ENCODE measurements at places on chromosomes 16 and 17. TPM values are rescaled to one million over a fixed set of nuclear protein-coding genes. Genes with fewer than 3 reads are reported as not detected.

TRPV3 gene
- total RNA-seq = 0.26 TPM

DNA sequence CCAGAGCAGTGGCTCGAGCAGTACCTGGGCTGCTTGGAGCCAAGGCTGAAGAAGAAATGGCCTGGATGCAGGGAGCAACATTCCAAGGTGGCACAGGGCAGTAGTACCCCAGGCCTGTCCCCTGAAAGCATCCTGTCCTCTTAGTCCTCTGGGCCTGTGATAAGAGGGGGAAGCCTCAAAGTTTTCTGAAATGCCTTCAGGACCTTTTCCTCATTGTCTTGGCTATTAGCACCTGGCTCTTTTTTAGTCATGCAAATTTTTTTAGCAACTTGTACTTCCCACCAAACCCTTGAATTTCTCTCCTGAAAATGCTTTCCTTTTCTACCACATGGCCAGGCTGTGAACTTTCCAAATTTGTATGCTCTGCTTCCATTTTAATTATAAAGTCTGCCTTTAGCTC lies 148.9 kb downstream of the HS3ST2 start:
- H3K4me1 ChIP-seq = no peaks in the 10 kb centered on the region
- H3K4me3 ChIP-seq = no peak overlapping the region
- no peak for DNase-seq
- peaks cover 4% of the 10 kb centered on the region for H3K27me3 ChIP-seq
- no peaks in the 10 kb centered on the region for H3K36me3 ChIP-seq

DNA sequence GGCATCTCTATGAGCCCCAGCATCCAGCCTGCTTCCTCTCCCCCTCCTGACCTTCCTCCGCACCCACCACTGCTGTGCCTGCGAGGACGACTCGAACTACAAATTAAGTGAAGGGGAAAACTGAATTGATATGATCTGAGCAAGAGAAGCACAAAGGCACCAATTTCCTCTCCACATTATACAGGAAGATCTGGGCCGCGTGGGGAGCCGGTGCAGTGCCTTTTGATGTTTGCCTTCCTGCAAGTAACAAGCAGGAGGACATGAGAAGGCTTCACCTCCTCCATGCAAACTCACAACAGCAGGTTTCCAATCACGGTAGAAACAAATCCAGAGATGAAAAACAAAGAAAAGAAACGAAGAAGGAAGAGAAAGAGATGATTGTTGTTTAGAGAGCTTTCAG lies 57.8 kb upstream of the MMP2 start:
- DNase-seq = no peak
- no peaks in the 10 kb centered on the region for H3K4me1 ChIP-seq
- H3K27me3 ChIP-seq = peaks cover 6% of the 10 kb centered on the region
- H3K27ac ChIP-seq = no peak overlapping the region

DNA sequence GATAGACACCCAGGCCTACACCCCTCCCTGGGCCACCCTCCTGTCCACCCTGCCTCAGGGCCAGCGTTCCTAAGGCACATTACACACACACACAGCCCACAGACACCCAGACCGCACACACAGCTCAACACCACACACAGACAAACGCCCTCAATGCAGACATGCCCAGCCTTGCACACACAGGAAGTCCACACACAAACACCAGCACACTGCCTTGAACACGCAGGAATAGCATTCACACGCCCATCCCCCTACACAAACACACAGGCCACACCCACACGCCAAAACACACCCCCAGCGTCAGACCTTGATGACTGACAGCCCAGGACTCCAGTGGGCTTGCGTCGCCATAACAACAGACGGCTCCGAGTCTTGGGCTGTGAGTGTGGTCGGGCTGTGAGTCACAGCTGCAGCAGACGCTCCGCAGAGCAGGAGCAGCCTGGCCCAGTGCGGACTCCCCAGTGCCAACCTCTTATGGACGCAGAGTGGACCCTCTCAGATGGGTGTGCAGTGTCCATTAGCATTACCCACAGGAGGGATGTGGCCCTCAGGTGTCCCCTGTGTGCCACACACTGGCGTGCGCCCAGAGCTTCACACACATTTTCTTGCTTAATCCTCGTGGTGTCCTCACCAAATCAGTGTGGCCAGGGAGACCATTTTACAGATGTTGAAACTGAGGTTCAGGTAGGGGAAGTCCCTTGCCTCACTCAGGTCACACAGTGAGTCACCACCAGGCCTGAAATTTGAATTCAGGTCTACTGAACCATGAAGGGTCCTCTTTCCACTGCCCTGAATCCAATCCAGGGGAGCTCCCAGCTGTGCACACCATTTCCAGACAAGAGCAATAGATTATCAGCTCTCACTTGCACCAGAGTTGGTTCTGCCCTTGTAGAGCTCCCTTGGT lies 17.8 kb upstream of the RAI1 start:
- H3K4me3 ChIP-seq = no peak overlapping the region
- H3K27ac ChIP-seq = no peak overlapping the region
- H3K27me3 ChIP-seq = no peaks in the 10 kb centered on the region
- no peaks in the 10 kb centered on the region for H3K4me1 ChIP-seq
- no peaks in the 10 kb centered on the region for H3K36me3 ChIP-seq

DNA sequence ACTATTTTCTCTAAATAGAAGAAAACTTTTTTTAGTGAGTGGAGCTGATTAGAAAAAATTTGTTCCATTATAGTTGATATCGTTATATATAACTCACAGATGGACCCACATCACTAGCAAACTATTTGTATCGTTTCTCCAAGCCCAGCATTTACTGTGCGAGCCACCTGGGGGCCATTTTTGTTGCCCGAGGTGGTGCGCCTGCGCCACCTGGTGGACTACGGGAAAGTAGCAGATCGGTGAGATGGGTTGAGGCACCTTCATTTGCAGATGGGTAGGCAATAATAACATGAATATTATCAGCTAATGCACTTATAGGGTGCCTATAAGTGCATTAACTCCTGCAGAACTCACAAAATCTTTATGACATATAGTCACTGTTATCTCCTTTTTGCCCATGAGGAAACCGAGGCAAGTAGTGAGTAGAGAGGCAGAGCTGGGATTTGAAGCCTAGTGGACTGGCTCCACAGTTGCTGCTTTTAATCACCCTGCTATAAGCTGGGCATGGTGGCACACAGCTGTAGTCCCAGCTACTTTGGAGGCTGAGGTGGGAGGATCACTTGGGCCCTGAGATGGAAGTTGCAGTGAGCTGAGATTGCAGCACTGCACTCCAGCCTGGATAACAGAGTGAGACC lies 23.2 kb upstream of the NTN1 start:
- H3K27me3 ChIP-seq = peaks cover 17% of the 10 kb centered on the region
- H3K4me3 ChIP-seq = no peak overlapping the region
- peak; percentile 81 for DNase-seq
- no peak overlapping the region for H3K27ac ChIP-seq

GRCh38 chr17:49918591-49918990 lies 50.4 kb upstream of the DLX4 start:
- no peaks in the 10 kb centered on the region for H3K36me3 ChIP-seq
- H3K4me1 ChIP-seq = no peaks in the 10 kb centered on the region
- no peak overlapping the region for H3K27ac ChIP-seq
- DNase-seq = no peak
- no peak overlapping the region for H3K4me3 ChIP-seq
- peaks cover 16% of the 10 kb centered on the region for H3K27me3 ChIP-seq

GRCh38 chr16:52546291-52547003 lies 496 bp downstream of the TOX3 start:
- no peak overlapping the region for H3K27ac ChIP-seq
- peak overlapping the region; percentile 39 for H3K4me3 ChIP-seq
- DNase-seq = no peak
- peaks cover 62% of the 10 kb centered on the region for H3K27me3 ChIP-seq

PRSS8 gene
- 103 TPM for total RNA-seq

DNA sequence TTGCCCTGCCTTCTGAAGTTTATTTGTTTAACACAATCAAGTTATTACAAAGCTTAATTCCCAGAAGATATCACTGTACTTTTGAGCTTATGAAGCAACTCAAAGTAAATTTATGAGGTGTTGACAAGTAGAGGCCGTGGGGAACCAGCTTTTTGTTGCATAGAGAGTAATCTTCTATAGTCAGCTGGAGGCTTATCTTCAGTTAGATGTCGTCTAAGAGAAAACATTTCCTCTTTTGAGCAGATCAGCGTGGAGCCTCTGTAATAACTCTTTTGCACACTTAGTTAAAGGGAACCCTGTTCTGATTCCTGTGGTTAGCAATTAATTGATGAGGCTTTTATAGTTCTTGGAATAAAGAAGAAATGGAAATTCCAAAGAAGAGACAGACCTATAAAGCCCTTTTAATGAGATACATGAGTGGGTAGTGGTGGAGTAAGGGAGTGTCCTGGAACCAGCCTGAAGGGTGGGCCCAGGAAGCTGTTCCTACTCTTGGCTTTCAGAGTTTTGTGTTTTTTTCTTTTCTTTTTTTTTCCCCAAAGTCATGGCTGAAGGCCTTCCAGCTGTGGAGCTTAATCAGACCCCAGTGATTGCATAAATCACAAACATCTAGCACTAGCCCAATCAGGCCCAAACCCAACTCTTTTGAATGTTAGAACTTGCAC lies 28.9 kb upstream of the MAP3K14 start:
- no peak for DNase-seq
- no peaks in the 10 kb centered on the region for H3K27me3 ChIP-seq
- H3K27ac ChIP-seq = peak overlapping the region; percentile 63
- H3K4me1 ChIP-seq = peaks cover 8% of the 10 kb centered on the region

CSH1 gene
- not detected for total RNA-seq

- H3K27ac ChIP-seq = peak overlapping the region; percentile 89
- H3K4me1 ChIP-seq = peaks cover 68% of the 10 kb centered on the region
- H3K36me3 ChIP-seq = no peaks in the 10 kb centered on the region
These were observed 178.7 kb downstream of the SEC14L1 start for GRCh38 chr17:77319211-77320043.

- DNase-seq = no peak
- H3K27ac ChIP-seq = peak overlapping the region; percentile 68
- no peaks in the 10 kb centered on the region for H3K27me3 ChIP-seq
- peaks cover 5% of the 10 kb centered on the region for H3K4me1 ChIP-seq
- H3K4me3 ChIP-seq = peak overlapping the region; percentile 14
These were observed 66.2 kb downstream of the MRM3 start for GRCh38 chr17:848402-848801.

GRCh38 chr16:55515111-55515510 lies 6.2 kb downstream of the LPCAT2 start:
- H3K4me3 ChIP-seq = no peak overlapping the region
- no peaks in the 10 kb centered on the region for H3K4me1 ChIP-seq
- no peaks in the 10 kb centered on the region for H3K36me3 ChIP-seq

DNA sequence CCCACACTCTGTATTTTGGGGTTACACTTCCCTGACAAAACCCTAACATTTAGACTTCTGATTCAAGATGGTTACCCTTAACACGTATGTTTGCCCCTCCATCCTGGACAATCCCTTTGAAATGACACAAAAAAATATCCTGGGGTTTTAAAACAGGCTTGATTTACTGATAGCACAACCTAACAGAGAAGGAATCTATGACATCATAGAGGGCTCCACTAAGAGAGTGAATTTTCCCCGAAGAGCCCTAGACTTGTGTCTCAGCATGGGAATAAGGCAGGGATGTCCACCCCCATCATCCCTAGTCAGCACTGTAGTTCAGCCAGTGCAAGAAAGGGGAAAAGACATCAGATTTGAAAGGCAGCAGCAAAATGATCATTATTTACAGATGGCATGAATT lies 15.8 kb upstream of the SRCIN1 start:
- no peak for DNase-seq
- H3K4me1 ChIP-seq = no peaks in the 10 kb centered on the region
- no peak overlapping the region for H3K4me3 ChIP-seq
- H3K27ac ChIP-seq = no peak overlapping the region

B9D1 gene
- total RNA-seq = 9.9 TPM

DNA sequence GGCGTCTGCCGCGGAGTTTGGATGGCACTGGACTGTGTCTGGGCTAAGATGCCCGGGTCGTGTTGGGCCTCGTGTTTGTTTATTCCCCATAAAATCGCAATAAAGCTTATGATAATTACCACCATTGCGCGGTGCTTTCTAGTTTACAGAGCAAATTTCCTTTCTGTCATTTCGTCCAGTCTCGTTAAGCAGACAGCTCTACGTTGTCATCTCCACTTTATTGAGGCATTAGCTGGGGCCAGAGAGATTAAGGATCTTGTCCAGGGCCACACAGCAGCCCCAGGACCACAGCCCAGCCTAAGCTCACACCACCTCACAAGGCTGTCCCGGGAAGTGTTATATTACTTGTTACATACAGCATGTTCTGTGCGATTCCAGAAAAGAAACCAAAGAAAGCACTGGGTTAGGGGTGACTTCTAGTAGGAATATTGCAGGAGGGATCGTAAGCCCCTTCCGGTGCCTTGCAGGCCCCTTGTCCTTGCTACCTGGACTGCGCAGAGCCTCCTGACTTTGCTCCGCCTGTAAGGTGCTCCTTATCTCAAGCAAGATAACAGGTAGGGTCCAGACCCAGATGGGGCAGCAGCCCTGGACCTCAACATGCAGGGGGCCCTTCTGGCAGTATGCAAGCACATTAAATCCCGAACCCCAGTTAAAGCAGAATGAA lies 6.3 kb downstream of the NOS2 start:
- no peak overlapping the region for H3K27ac ChIP-seq
- peaks cover 4% of the 10 kb centered on the region for H3K4me1 ChIP-seq
- H3K27me3 ChIP-seq = peaks cover 28% of the 10 kb centered on the region
- DNase-seq = no peak
- H3K4me3 ChIP-seq = peak overlapping the region; percentile 15
- H3K36me3 ChIP-seq = no peaks in the 10 kb centered on the region

KLHL10 gene
- total RNA-seq = 0.29 TPM

DNA sequence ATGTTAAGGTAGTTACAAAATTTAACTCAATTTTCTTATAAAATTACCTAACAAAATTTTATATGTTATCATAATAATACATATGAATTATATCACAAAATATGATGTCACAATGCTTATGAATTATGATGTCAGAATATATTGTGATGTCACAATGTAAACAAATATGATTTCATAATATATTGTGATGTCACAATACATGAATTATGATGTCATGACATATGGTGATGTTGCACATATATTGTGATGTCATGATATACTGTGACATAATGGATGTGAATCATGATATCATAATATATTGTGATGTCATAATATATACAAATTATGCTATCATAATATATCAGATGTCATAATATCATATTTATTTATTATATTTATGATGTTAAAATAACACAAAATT lies 1879.9 kb downstream of the TP53TG3F start:
- DNase-seq = no peak
- no peaks in the 10 kb centered on the region for H3K4me1 ChIP-seq
- no peak overlapping the region for H3K4me3 ChIP-seq
- H3K27ac ChIP-seq = no peak overlapping the region
- no peaks in the 10 kb centered on the region for H3K27me3 ChIP-seq

- no peaks in the 10 kb centered on the region for H3K36me3 ChIP-seq
- H3K4me1 ChIP-seq = peaks cover 7% of the 10 kb centered on the region
- no peak for DNase-seq
- H3K4me3 ChIP-seq = peak overlapping the region; percentile 67
These were observed 2.6 kb downstream of the FZD2 start for GRCh38 chr17:44559634-44560554.

NT5C3B gene
- total RNA-seq = 36.5 TPM

- no peak overlapping the region for H3K27ac ChIP-seq
- H3K36me3 ChIP-seq = peaks cover 56% of the 10 kb centered on the region
- no peaks in the 10 kb centered on the region for H3K27me3 ChIP-seq
These were observed 25.4 kb upstream of the ITGB4 start for GRCh38 chr17:75695830-75696271.

- no peak overlapping the region for H3K27ac ChIP-seq
- peaks cover 13% of the 10 kb centered on the region for H3K4me1 ChIP-seq
- DNase-seq = peak; percentile 64
- no peaks in the 10 kb centered on the region for H3K27me3 ChIP-seq
- H3K4me3 ChIP-seq = no peak overlapping the region
- peaks cover 45% of the 10 kb centered on the region for H3K36me3 ChIP-seq
These were observed 2.6 kb downstream of the TRIM65 start for GRCh38 chr17:75894049-75894733.
